ENCODE measurements at places on chromosomes 11 and 22. TPM values are rescaled to one million over a fixed set of nuclear protein-coding genes. Genes with fewer than 3 reads are reported as not detected.

DNA sequence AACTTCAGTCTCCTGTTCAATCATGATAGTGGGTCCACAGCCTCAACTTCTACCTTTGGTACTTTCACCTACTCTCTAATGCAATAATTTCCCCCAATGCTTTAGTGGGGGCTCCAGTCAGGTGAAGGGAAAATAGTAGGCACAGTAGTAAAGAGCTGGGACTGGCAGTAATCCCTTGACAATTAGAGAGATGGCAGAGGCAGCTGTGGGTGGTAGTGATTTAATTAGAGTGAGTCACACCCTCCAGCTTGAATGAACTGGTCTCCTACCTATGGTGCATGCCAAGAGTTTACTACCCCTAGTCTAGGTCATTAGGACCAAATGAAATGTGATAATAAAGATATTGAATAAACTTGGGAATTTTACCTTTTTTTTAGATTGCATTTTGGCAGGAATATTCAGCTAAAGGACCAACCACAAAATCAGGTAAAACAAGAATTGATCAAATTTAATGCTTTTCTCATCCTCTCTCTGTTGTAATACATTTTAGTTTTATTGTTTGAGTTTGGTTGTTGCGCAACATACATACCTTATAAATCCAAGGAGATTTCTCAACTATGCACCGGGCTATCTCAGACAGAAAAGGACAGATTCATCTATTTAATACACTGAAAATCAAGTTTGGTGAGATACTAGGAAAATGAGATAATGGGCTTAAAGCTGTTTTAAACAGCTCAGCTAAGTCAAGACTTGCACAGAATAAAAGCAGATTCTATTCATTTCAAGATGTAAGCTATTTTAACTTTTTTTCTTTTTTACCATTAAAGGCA is 9.0 kb downstream of the PRRG4 start:
- DNase-seq, result no peak

GRCh38 chr22:38950527-38951295 is 6.7 kb upstream of the APOBEC3A start:
- no peak for DNase-seq

- no peak for DNase-seq
Measured at GRCh38 chr11:115503083-115503885, 931 bp downstream of the CADM1 start.

Gene ABCG4
- total RNA-seq, result not detected

DNA sequence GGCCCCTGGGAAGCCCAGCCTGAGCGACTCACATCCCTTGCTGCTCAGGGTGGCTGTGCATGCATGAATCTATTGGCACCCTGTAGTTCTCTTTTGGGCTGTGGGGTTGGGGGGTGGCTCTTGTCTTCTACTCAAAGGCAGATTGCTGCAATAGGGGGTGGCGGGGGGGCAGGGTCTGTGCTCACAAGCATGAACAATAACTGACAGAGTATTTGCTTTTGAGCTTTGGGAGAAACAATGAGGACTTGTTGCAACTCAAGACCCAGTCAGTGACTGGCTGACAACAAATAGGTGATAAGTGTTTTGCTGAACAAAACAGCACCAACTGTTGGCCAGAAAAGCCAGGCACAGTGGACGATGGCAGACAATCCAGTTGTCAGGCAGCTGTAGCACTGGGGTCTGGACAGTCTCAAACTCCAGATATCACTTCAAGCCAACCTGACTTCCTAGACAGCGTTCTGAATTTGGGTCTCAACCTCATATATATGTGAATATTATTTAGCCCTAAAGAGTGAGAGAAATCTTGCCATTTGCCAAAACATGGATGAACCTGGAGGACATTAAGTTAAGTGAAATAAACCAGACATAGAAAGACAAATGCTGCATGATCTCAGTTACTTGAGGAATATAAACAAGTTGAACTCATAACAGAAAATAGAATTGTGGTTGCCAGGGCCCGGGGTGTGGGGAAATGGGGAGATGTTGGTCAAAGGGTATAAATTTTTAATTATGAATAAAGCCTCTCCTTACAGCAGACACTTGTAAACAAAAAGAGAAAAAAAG is 61.7 kb downstream of the ME3 start:
- DNase-seq, result no peak

- DNase-seq, result no peak
Measured at GRCh38 chr11:130911306-130911705, 5.0 kb downstream of the SNX19 start.

Gene PHOX2A
- not detected for total RNA-seq

DNA sequence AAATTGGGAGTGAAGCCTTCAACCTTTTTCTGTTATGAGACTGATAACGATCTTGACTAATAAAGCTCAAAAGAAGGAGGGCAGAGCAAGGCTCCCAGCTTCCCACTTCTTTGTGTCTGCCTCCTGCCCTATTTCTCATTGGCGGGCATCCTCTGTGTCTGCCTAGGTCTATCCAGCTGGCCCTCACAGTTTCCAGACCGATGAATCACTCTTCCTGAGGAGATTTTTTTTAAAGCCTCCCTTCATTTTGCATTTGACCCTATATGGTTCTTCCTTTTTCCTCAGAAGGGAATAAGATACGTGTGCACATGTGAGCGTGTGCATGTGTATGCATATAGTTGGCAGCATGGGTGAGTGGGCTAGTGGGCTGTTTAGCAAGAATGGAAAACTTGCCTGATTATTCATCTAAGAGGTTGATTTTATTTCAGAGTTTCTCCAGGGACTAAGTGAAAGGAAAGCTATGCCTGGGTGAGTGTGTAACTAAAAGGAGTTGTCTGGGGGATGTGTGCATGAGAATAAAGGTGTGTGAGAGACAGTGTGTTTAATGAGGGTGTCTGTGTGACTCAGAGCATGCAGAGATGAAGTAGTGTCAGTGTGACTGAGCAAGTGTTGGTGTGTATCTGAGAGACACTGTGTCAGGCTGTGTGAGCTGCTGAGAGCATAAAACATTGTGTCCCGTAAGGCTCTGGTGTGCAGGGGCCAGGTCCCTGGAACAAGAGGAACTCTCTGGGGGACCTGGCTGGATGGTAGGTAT is 12.2 kb downstream of the PHLDB1 start:
- DNase-seq, result no peak

Gene SPECC1L
- total RNA-seq, result 53.1 TPM

GRCh38 chr22:28444659-28445058 is 235.0 kb downstream of the TTC28 start:
- DNase-seq, result no peak

All from activated CD4-positive, alpha-beta T cell treated with anti-CD3 and anti-CD28 coated beads, Interleukin-2, amount 10 ng/mL, durations not matched to agents 7 days and 5 days (primary cell).